ENCODE measurements at places on chromosomes 6 and 20. TPM values are rescaled to one million over a fixed set of nuclear protein-coding genes. Genes with fewer than 3 reads are reported as not detected.

GRCh38 chr20:8361779-8362178, 229.7 kb downstream of the PLCB1 start:
- no peak for DNase-seq

DNA sequence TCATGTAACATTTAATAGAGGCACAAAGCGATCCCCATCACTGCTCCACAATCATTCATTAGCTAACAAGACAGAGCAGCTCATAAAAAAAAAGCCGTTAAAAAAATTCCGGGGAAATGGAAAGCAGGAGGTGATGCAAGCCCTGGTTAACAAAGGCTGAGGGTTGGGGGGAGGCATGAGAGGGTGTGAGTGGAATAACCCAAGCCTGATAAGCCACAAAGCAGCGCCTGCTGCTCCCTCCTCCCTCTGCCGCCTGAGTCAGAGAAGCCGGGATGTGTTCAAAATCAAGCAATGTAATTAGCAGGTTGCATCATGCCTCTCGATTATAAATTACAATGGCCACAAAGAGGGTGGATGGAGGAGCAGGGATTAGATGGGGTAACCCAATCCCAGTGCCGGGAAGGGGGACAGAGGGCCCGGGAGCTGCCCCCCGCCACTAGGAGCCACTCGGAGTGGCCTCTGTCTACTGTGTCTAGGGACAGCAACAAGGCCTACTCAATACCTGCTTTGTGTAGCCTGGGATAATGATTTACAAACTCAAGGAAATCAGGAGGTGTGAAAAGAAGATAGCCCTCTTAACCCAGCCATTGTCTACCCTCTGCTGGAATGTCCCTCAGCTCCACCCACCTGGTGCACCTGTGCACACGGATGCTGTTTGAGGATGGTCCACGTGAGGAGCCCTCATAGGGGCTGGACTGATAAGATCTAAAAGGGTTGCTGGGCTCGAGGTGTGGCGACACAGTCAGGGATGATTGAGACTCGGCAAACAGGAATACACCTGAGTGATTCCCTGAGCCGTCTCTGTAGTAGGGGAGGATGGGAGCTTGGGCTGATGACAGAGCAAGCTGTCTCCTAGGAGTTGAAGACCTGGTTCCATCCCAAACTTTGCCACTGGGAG, 156.9 kb downstream of the VEGFA start:
- peak; percentile 57 for DNase-seq

GRCh38 chr6:137804637-137805036, 62.4 kb upstream of the TNFAIP3 start:
- peak; percentile 35 for DNase-seq

DNA sequence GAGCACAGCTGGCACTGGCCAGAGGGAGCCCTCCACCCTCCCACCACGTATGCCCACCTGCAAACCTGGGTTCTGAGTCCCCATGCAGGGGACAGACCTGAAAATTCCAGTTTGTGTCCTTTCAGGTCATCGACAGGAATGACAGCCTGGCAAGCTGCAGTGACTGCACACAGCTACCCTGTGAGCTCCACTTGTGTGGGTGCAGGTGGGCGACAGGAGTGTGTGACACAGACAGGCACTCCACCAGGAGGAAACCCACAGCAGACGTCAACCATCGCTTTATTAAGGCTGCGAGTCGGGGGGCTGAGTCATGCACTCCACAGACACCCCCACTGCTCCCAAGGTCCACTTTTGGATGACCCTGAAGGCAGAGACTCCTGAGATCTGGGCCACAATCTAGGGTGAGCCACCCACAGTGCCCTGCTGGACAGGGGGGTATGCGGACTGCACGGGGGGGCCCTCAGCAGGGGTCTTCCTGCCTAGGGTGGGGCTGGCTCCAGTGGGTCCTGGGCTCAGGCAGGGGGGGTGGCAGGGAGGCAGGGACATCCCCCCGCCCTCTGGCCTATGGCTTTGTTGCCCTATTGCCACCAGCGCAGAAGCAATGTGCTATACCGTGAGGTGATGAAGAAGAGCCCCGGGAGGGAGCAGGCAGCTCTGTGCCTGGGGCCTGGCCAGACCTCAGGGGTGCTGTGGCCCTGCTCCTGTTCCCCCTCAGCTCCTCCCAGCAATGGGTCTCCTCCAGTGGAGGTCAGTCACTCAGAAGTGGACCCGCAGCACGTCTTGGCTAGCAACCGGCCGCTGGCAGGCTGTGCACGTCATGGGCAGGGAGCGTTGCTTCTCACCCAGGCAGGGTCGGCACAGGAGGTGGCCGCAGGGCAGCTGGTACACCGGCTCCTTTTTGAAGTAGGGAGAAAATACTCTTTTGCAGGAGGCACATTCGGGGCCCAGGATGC, 25.1 kb upstream of the AVP start:
- DNase-seq = no peak

DNA sequence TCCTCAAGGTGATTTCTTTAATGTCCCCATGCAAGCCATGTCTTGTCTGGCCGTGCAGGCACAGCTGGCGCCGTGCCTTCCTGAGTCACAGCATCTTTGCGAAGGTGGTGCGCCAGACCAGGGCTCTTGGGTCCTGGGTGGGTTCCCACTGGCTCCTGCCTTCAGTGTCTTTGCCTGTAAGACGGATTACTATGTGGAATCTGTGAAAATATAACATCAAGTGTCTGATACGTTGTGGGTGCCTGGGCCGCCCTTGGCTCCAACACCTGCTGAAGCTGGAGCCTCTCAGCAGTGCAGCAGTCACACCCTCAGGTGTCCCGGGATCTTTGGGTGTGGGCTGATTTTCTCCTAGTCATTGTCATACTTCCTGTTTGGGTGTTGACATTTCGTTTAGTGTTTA, 3.2 kb downstream of the OSBPL2 start:
- no peak for DNase-seq

DNA sequence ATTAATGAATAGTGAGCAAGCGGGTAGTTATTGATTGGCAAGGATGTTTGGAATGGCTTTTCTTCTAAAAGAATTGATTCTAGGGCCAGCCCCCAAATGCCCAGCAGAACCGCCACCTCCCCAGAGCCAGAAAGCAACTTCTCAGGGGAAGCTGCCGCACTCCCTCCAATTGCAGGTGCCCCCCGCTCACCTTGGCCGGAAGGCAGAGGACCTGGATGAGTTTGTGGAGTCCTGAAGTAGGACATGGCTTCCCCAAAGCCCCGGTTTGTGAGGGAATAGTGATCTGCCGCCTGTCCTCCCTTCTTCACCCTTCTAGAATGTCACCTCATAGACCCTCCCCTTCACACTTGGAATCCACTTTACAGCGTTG, at the start of gene SPATA25:
Gene SPATA25, minus strand, starts transcription at position 277 of the 370 bp plus-strand sequence. Its CDS starts 32 bp downstream, at position 245.
- DNase-seq = no peak

DNA sequence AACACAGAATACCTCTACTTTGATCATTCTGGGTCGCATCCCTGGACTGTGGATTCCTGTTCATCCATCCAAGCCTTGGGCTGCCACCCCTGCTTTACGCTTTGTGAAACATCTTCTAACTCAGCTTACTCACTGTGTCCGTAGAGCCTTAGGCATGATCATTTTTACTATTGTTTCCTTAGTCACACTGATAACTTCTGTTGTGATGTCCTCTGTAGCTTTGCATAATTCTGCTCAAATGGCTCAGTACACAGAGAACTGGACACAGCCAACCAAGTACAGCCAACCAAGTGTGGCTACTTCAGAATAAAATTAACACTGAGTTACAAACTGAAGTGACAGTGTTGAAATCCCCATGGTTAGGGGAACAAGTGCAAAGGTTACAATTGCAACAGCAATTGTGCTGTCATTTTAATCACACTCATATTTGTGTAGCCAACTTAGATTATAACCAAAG, 8.6 kb upstream of the FKBP1A start:
- DNase-seq = no peak

DNA sequence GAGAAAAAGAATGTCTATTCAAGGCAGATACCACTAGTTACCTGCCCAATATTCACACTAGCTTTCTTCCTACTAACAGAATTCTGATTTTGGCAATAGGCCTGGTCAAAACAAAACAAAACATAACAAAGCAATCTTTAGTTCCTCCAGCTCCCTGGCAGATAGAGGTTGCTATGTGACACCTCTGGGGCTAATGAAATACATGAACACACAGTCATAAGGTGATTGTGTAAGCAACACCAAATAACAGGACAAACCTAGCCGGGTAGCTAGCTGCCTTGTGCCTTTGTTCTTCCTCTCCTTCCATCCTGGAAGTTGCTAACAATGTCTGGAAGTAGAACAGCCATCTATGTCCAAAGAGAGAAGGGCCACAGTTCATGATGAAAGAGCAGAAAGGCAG, 6.0 kb upstream of the HMGN3 start:
- peak; percentile 18 for DNase-seq

DNA sequence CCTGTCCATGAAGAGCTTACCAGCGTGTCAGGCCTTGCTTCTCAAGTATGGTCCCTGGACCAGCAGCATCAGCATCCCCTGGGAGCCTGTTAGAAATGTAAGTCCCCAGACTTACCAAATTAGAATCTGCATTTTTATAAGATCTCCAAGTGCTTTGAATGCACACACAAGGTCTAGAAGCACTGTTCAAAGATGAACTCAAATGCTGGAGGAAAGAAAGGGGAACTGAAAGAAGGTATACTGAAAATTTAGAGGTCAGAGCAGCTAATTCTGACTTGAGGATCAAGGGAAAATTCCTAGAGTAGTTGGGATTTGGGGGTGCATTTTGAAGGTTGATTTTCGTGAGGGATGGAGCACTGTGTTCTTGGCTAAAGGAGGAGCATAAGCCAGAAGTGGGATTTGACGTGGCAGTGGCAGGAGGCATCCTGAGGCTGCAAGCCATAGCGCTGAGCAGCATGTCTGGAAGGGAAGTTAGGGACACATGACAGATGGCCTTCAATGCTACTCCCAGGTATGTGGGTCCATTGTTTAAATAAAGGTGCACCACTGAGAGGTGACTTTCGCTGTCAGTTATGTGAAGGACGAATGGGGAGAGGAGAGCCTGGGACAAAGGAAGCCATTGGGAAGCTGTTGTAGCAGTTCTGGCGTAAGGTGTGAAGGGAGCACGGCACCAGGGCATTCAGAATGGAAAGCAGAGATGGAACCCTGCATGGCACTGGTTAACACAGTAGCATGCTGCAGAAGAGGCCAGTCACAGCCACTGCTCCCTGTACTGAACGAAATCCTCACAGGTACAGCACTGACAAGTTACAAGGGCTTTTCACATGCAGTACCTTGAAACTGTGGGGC, 36.2 kb downstream of the ARMC2 start:
- no peak for DNase-seq

- DNase-seq = peak; percentile 15
These were observed 34.9 kb downstream of the GMPR start for GRCh38 chr6:16273256-16273655.

GRCh38 chr20:44618318-44618731, 33.2 kb downstream of the ADA start:
- DNase-seq = no peak

The CLDN20 gene
- not detected for total RNA-seq

The NOTCH4 gene
- 120 TPM for total RNA-seq

The SLCO4A1 gene
- 4.1 TPM for total RNA-seq

The NRN1 gene
- total RNA-seq = 25.6 TPM

The PRSS16 gene
- total RNA-seq = not detected

The RNF39 gene
- total RNA-seq = not detected

The ECT2L gene
- not detected for total RNA-seq

The CNKSR3 gene
- 11.0 TPM for total RNA-seq
